ENCODE measurements at places on chromosomes 2 and 18. TPM values are rescaled to one million over a fixed set of nuclear protein-coding genes. Genes with fewer than 3 reads are reported as not detected.

DNA sequence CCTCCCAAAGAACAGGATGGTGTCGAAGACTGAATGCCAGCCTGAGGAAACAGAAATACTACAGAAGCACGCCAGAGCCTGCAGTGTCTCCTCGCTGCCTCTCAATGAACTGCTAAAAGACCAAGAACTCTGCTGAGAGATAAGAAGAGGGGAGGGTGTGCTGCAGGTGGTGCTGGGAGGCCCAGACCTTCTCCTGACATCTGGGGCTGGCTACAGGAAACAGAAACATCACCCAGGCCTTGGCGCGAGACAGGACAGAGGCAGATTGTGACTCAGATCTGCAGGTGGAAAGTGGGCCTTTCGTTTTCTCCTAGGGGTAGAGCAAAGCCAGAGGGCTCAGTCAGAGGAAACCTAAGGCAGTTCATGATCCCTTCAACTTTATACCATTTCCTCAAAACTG, 250.3 kb upstream of the TCF4 start:
- DNase-seq: no peak

- no peak for DNase-seq
Observed at GRCh38 chr2:50614056-50614455, 417.9 kb downstream of the NRXN1 start.

DNA sequence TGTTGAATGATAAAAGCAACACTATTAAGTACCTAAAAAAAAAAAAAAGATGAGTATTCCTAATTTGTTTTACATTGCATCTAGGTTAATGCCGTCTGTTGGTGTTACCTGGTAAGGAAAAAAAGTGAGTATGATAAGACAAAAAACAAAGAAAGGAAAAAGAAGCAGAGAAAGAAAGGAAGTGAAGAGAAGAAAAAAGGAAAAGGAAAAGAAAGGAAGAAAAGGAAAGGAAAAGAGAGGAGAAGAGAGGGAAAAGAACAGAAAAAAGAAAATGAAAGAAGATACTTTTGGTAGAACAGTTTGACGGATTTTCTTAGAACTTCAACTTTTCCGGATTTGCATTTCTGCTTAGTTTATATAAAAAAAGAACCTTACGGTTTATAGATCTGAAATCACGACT, 387.9 kb downstream of the METTL4 start:
- DNase-seq: no peak

DNA sequence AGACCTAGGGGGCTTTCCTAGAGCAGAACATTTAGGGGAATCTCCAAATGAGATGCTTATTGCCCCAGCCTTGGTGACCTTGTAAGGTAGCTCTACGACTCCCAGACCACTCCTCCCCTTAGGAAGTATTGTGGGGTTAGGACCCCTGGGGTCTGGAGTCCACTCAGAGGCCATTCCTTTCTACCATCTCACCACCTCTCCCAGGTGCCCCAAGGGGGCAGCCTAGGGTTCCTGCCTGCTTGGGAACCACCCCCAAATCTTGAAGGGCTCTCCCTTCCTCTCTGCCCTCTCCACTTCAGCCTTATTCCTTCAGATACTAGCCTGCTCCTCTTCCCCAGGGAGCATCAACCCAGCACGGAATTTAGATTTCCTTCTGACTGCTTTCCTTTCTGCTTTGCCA, 17.5 kb upstream of the EXOC6B start:
- DNase-seq: no peak

DNA sequence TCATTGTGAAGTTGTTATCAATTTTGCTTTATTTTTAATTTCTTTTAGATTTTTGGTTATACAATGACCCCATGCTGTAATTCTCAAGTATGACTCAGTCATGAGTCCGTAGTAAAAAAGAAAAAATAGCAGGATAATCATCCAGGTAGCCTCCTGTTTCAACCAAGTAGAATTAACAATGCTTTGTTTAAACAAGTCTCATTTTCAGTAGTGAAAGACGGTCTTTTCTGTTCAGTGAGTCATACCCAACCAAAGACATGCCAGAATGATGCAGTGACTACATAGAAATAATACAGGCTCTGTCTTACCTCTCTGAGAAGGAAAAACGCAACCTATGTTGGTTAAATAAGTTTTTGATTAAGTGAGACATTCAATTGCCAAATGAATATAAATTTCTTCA, 67.8 kb upstream of the DSC1 start:
- no peak for DNase-seq

- no peak for DNase-seq
Observed at GRCh38 chr2:83196225-83196624, 1262.9 kb downstream of the SUCLG1 start.

DNA sequence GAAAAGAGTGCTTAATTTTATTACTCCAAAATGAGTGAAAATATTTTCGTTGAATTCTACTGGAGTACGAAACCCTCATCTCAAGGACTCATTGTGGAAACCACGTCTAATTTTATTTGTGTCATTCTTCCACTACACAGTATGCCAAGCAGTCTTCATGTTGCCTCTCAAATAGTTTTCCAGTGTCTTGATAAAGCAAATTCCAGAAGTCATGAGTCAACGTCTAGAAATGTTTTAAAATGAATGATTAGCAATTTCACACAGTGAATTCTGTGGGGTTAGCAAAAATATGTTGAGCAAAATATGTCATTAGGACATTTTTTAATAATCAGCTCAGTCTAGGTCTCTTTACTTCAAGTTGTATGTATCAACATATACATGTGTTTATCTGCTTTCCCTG, 865.5 kb downstream of the DSC3 start:
- DNase-seq: no peak

- DNase-seq: no peak
Observed at GRCh38 chr2:960061-960736, 9.6 kb downstream of the SNTG2 start.

GRCh38 chr2:20423359-20423758, 23.5 kb upstream of the RHOB start:
- no peak for DNase-seq

DNA sequence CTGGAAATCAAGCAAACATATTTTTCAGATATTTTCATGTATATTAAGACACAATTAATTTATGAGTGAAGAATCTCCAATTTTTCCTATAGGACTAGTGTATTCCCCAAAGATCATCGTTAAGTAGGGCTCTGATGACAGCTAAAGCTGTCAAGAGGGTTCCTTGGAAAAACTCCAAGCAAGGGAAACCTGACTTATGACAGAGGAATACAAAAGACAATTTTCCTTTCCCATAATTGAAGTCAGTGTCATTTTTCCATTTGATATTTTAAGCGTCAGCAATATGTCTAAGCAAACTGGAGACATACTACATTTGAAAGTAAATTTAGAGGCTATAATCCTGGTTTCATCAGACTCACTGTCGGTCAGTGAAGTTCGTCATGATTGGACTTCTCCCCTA, 36.1 kb downstream of the RIT2 start:
- no peak for DNase-seq

GRCh38 chr18:48851599-48851960, 99.2 kb downstream of the SMAD7 start:
- peak; percentile 80 for DNase-seq

GRCh38 chr2:71452565-71452964, 796 bp upstream of the DYSF start:
- DNase-seq: peak; percentile 55

DNA sequence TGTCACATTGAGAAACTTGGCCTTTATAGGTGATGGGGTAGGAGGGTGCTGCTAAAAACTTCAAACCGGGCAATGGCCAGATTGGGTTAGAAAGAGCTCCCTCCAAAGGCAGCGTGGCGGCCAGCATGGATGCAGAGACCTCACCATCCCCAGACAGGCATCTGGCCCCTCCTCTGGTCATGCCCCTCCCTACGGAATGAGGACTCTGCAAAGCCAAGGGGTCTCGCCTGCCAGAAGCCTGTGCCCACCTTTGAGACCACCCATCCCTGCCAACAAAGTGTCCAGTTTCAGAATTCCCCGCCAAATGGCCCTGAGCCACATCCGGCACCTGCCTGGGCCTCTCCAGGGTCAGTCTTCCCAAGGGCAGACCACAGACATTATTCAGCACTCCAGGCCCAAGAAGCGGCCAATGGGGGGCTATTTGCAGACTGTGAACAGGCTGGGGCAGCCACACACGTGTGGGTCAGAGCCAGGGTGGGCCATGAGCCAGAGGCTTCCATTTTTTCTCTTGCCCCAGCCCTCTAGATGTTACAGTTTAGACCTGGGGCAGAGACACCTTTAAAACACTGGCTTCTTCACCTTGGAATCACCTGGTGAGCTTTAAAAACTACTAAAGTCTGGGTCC, 4.2 kb upstream of the ATP6V1B1 start:
- no peak for DNase-seq

DNA sequence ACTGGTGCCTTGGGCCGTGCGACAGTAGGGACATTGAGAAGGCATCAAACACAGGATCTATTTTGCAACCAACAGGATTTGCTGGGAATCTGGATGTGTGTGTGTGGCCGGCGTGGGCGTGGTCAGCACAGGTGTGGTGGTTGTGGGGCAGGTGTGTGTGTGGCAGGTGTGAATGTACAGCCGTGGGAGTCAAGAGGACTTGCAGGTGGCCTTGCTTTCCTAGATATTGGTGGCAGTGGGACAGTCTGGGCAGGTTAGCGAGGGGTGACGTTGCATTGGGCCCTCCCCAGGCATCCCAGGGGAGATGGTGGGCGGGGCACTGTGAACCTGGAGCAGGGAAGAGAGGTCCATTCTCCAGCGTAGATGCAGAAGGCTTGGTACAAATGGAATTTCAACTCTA, 3.2 kb upstream of the LIMS2 start:
- DNase-seq: no peak

DNA sequence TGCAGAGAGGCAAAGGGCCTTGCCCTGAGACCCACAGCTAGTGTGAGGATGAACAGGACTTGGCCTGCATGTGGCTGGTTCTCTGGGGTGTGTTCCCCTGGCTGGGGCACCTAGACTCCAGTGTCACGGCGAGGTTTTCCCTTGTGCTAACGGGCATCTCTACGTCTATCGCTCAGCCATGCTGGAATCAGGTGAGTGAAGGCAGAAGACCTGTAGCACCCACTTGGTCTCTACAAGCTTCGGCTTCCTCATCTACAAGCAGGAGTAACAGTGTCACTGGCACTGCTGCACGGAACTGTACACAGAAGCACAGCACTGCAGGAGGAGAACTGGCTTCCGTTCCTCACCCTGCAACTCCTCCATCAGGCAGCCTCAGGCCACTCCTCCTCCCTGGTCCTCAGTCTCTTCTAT, 30.6 kb downstream of the HS1BP3 start:
- no peak for DNase-seq

- DNase-seq: no peak
Observed at GRCh38 chr2:74566754-74567085, 12.2 kb downstream of the DOK1 start.

DNA sequence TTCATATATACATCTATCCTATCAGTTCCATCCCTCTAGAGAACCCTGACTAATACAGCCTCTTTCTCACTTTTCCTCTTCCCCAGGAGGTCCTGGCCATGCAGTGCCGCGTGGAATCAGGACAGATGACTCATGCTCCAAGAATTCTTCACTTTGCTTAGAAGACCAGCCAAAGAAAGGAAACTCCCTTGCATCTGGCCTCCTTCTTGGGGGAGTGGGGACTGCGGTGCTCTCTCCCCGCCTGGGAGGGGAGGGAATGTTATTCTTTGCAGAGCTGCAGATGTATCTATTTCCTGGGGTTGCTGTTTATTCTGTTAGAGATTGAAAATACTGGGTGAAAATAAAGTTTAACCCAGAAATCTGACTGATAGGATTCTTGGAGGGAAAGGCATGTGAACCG, 111.5 kb upstream of the SH3BP4 start:
- peak; percentile 57 for DNase-seq

DNA sequence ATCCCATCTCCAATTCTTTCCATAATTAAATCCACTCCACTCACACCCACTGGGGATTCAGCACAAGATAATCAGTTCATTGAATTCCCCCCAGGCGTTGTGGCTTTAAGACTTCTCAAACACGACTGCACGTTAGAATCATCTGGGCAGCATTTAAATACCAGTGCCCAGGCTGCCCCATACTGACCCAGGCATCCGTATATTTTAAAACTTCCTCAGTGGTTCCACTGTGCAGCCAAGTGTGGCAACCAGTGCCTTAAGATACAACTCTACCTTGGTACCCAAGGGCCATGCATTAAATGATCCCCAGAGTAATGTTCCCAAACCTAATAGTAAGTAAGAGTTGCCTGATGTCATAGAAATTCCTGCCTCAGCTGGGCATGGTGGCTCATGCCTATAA, 54.3 kb upstream of the BZW1 start:
- DNase-seq: no peak

DNA sequence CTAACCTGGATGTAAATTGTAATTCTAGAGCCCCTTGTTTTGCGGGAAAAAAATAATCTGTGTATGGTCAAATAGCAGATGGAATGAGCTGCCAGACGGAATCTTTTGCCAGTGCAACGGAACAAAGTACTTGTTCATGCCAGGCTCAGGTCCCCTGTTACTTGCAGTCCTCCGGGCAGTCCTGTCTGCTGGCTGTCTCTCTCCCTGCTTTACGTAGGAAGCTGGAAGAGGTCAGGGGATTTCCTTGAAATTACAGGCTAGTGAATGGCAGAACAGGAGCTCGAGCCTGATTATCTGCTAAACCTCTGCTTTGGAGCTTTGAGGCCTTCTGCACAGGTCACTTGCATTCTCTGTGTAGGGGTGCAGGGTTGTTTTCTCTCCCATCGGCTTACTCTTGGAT, 54.8 kb downstream of the LRRFIP1 start:
- DNase-seq: no peak

GRCh38 chr2:178238154-178238521, 43.8 kb downstream of the OSBPL6 start:
- DNase-seq: no peak

DNA sequence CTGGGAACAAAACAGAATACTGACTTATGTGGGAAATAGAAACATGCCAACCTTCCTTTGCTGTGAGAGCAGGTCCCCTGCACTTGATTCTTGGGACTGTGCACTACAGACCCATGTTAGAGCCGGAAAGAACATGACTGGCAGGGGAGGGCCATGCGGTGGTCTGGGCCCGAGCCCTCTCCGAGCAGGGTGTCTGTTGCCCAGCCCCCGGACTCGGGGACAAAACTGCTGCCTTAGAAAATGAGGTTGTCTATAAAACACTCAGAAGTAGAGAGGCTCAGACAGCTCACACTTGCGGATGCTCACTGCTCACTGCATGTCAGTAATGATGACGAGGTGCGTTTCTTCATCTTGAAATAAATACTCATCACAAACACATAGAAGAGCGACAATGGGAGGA, 270.7 kb upstream of the HDAC4 start:
- no peak for DNase-seq

- no peak for DNase-seq
Observed at GRCh38 chr18:57909620-57910019, 106.5 kb upstream of the ATP8B1 start.

GRCh38 chr2:240872317-240873097, 3.9 kb downstream of the AGXT start:
- no peak for DNase-seq

PKP4 gene
- 41.0 TPM for polyA plus RNA-seq

EML6 gene
- polyA plus RNA-seq: 0.91 TPM

LONRF2 gene
- 3.0 TPM for polyA plus RNA-seq

GRB14 gene
- polyA plus RNA-seq: 42.3 TPM

ASB18 gene
- polyA plus RNA-seq: 6.2 TPM

ACMSD gene
- not detected for polyA plus RNA-seq

UXS1 gene
- polyA plus RNA-seq: 11.0 TPM

CHRNG gene
- polyA plus RNA-seq: not detected

RMC1 gene
- 27.8 TPM for polyA plus RNA-seq

PID1 gene
- 2.1 TPM for polyA plus RNA-seq

Measured in heart left ventricle (tissue), 16 donors.